ENCODE measurements at places on chromosomes 16 and 17. TPM values are rescaled to one million over a fixed set of nuclear protein-coding genes. Genes with fewer than 3 reads are reported as not detected.

The NAA60 gene
- total RNA-seq, result 56.8 TPM

The FXR2 gene
- 27.4 TPM for total RNA-seq

DNA sequence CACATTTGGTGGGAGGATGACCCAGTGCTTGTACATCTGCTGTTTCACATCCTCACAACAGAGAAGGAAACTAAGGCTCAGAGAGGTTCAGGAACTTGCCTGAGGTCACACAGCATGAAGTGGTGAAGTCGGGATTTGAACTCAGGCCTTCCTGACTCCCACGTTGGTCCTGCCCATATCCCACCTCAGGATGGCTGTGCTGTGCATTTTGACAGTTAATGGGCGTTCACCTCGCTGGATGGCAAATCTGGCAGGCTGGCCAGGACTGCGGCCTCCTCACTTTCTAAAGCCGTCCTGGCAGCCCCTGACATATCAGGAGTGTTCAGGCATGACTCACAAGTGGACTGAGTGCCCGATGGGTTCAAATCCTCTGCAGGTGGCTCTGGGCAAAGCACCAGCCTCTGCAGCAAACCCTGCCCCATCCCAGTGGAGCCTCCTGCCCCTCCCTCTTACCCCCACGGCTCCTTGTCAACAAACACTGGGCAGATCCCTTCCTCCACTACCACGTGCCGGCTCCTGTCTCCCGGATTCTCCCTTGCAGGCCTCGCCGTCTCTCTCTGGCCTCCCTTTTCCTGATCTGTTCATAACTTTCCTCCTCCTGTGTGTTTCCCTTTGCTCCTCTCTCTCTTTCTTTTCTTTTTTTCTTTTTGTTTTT lies 29.2 kb downstream of the SOCS3 start:
- DNase-seq, result peak; percentile 58

DNA sequence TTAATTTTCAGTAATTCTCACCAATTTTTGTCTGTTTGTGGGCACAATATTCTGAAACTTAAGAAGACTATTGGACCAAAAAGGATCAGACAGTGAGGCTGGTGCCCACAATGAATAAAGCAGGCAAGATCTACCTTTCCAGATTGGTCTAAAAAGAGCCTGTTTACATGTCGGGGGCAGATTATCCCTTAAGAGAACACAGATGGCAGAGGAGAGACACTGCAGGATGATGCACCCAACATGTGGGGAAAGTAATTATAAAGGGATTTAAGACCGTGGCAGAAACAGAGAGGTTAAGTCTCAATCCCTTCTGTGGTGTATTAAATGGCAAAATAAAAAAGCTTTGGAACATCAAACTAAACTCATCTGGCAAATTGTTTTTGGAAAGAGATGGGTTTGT lies 331.8 kb upstream of the CDH11 start:
- no peak for DNase-seq

DNA sequence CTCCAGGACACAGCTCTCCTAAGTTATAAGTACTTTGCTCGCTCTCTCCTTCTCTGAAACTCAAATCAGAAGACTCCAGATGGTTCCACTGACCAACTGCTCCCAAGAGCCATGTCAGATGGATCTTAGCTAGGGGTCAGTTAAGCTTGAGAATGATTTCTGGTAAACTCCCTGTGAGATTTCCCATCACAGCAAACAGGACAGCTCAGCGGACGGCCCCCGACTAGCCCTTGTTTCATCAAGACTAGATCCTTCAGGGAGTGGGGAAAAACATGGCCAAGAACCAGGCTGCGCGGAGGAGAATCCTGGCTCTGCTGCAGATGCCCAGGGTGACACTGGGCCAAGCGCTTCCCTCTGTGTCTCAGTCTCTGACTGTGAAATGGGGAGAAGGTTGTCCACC lies 159.8 kb downstream of the C16orf78 start:
- DNase-seq, result no peak
